ENCODE measurements at places on chromosomes 4 and X.

DNA sequence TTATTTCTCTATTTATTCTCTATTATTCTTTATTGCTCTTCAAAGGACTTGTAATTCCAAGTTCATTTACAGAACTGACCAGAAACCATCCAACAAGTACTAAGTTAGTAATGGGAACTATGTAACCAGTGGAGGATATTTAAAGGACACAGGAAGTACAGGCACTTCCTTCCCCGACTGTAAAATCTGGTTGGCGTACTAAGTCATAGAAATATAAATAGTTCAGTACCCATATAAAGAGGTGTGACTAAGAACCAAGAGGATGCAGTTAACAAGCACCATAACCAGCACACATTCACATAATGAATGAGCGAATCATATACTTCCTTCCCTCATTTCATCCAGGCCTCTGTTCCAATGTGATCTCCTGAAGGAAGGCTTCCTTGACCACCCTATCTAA is 3.6 kb upstream of the EIF4E start:
- DNase-seq: no peak

DNA sequence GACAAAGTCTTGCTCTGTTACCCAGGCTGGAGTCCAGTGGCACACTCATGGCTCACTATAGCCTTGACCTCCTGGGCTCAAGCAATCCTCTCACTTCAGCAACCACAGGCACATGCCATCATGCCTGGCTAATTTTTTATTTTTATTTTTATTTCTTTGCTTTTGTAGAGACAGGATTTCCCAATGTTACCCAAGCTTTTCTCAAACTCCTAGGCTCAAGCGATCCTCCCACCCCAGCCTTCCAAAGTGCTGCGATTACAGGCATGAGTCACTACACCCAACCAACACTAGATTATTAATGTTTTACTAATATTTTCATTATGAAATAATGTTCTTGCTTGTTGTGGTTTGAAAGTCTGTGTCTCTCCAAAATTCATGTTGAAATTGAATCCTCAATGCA is 5.2 kb upstream of the ACTRT1 start:
- no peak for DNase-seq

DNA sequence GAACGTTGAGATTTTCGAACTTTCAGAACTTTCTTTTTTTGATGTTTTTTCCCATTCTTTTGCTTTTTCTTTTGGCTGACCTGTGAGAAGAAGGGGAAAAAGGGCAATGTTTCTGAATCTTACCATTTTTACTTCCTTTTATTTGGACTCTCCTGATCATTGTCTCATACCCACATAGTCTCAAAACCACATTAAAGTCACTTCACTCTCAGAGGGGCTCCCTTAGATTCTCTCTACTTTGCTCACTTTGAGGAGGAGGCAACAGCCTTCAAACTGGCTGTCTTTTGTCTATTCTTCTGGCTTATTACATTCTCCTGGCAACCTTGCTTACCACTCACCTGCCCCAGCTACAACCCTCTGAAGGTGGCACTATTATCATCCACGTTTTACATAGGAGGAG is 3.7 kb downstream of the CXCL9 start:
- no peak for DNase-seq

DNA sequence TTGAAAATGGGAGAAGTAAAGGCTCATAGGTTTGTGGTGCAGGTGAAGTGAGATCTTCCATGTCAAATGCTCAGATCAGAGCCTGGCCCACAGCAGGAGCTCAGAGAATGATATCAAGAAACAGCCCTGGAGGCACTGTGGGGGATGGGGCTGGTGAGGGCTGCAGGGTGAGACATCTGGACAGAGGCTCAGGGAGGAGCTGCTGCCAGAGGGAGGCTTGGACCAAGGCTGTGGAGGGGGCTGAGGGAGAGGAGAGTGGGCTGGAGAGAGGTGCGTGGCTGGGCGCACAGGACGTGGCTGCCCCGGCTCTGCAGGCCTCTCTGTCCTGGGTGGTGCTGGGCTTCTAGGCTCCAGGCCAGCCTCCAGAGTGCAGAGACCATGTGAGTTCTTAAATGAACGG is 5.6 kb downstream of the SORCS2 start:
- DNase-seq: no peak

GRCh38 chr4:8549352-8549931 is 30.8 kb upstream of the GPR78 start:
- DNase-seq: no peak

DNA sequence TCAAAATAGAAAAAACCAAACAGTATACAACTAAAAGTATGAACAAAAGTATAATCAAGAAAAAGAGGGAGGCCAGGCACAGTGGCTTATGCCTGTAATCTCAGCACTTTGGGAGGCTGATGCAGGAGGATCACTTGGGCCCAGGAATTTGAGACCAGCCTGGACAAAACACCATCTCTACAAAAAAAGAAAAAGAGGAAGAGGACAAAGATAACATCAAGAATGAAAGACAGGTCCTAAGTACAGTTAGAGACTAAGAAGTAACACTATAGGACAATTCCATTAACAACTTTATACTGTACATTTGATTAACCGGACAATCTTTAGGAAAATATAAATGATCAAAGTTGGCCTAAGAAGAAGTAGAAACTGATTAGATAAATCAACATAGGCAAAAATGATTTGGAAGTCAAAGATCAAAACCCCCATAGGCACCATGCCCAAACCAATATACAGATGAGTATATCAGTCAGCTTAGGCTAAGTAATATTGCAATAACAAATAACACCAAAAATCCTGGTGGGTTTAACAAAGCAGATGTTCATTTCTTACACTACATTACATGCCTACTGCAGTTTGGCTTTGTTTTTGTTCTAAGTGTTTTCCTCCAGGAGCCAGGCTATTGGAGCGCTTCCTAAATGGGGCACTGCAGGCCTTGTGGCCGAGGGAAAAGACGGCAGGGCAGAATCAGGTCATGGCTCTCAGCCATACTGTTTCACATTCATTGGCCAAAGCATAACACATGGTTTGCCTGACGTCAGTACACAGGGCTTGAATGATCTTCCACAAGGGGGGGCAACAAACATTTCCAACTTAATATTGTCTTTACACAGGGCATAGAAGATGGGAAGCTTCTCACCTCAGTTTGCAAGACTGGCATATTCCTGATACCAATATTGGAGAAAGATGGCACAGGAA is 42.2 kb upstream of the HGFAC start:
- no peak for DNase-seq

- no peak for DNase-seq
These were observed 71.4 kb upstream of the HPGD start for GRCh38 chr4:174593701-174594100.
